ENCODE measurements at places on chromosomes 2 and 18.

GRCh38 chr2:188659656-188660406 is 314.3 kb upstream of the COL3A1 start:
- DNase-seq, result peak; percentile 51

GRCh38 chr2:8241317-8241716 is 440.5 kb upstream of the ID2 start:
- DNase-seq, result no peak

DNA sequence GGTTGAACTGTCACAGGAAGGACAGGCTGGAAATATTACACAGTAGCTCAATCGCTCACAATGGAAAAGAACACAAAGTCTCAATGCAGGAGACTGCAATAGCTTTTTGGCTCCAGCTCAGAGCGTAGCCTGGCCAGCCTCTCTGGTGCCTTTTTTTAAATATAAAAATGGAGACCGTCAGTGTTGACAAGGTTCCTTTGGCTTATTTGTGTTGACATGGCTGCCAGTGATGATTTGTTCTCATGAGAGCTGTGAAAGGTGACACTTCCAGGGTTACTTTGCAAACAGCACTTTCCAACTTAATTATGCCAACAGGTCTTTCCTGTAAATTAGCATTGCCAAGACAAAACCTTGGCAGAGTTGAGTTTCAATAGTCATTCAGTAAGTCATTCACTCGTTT is 70.8 kb downstream of the KCNE4 start:
- DNase-seq, result no peak

GRCh38 chr18:32610176-32610575 is 139.5 kb upstream of the GAREM1 start:
- DNase-seq, result no peak

GRCh38 chr2:8851811-8852560 is 14.6 kb upstream of the KIDINS220 start:
- no peak for DNase-seq

- DNase-seq, result peak; percentile 59
Observed at GRCh38 chr2:8677646-8678592, 3.9 kb upstream of the ID2 start.

- no peak for DNase-seq
Observed at GRCh38 chr2:11458753-11459152, 7.2 kb downstream of the E2F6 start.

All from HTR-8/SVneo (cell line).